ENCODE measurements at places on chromosomes 5 and 9.
A peak's percentile ranks its signal among the peaks of the same experiment; 100 is the strongest.

DNA sequence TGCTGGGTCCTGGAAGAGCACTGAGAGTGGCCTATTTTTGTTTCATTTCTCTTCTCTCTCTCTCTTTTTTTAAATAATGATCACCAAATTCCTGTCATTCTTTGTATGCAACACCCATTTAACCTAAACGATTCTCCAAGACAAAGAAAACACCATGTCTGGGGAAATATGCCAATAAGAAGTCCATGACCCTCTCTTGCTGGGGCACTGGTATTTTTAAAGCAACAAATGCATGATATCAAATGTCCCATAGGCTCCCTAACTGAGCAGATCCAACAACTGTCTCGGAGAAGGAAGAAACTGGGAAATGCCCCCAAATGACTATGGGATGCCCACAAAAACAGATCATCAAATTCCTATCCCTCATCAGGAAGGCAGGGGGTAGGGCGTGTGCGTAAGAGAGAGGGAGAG is 567.4 kb downstream of the CCDC171 start:
- peak; percentile 89 for DNase-seq

GRCh38 chr5:146368137-146368536 is 29.5 kb downstream of the POU4F3 start:
- DNase-seq = peak; percentile 1

DNA sequence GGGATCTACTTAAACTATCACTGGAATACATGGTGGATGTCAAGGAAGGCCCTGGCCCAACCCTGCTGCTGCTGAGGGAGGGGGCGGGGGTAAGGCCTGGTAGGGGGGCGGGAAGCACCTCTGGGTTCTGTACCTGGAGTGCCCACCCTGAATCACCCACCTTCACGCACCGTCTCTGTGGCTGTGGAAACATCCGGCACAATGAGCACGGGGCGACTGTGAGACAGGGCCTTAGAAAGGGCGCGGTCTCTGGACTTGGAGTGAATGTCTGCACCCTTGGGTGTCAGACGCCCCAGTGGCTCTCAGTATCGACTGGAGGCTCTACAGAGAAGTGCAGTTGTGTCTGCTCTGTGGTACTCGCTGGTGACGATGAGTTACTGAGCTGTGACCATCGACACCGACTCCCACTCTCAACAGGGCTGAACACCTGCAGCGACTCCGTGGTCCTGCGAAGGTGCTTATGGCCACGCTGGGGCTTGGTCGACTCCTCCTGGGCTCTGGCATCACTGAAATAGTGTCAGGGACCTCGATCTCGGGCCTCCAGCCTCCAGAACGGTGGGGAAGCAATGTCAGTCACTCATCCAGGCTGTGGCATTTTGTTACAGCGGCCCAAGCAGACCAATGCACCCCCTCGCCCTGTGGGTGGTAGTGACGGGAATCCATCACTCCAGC is 25.5 kb upstream of the SLC6A19 start:
- no peak for DNase-seq

DNA sequence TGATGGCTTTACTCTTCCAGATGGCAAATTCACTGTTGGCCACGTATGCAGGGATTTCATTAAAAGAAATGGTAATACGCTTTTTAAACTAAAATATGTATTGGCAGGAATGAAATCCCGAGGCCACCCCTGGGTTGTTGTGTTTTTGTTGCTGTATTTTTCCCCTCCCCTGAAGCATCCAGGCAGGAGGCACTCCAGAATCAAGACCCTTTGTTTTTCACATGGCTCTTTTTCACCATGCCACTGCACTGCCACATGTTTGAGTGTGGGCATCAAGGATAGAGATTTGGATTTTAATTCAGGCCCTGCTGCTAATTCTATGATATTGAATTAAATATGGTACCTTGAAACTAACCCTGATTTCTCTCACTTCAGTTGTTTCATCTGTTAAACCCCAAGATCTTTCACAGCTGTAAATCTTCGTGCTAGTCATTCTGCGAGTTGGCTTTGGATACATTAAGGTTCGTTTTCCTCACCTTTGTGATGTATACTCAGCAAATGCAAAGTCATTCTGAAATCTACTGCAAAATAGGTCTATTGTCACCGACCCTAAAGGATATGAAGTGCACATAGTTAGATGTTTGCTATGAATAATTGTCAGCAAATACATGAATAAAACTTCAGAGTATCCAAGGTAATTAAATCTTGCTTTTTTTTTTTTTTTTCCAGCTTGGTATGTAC is 533.4 kb downstream of the PTPRD start:
- no peak for DNase-seq

DNA sequence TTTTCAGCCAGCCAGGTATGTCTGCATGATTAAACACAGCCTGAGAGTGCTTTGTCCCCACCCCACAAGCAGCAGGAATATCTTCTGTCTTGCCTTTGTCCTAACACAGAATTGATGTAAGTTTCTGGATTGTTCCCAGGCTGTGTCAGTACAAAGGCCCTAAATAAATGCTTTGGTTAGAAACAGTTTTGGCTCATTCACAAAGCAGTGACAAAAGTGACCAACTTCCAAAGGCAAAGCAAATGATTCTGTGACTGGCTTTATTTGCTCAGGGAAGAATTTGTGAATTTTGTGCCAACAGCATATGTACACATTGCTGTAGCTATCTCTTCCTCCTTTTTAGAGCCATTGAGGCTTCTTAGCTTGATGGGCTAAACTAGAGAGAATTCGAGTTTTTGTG is 133.7 kb downstream of the PLPPR1 start:
- no peak for DNase-seq

DNA sequence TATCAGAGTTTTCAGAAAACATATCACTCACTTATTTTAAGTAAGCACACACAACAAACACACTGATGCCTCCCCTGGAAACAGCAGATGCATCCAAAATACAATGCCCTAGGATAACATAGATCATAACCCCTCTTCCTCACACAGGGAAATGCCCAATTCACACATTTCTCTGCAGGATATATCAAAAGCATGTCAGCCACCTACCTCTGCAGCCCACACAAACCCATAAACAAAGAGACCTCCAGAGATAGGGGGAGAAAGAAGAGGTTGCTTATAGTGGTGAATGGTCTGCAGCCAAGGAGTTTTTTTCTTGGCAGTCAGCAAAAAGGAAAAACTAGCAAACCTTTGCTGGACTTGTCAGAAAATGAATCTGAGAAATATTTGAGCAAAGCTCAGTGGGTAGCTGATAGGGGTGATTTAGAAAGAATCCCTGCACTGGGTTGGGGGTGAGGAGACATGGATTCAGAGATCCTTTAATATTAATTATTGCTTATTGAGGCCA is 36.1 kb downstream of the ABLIM3 start:
- DNase-seq = no peak

DNA sequence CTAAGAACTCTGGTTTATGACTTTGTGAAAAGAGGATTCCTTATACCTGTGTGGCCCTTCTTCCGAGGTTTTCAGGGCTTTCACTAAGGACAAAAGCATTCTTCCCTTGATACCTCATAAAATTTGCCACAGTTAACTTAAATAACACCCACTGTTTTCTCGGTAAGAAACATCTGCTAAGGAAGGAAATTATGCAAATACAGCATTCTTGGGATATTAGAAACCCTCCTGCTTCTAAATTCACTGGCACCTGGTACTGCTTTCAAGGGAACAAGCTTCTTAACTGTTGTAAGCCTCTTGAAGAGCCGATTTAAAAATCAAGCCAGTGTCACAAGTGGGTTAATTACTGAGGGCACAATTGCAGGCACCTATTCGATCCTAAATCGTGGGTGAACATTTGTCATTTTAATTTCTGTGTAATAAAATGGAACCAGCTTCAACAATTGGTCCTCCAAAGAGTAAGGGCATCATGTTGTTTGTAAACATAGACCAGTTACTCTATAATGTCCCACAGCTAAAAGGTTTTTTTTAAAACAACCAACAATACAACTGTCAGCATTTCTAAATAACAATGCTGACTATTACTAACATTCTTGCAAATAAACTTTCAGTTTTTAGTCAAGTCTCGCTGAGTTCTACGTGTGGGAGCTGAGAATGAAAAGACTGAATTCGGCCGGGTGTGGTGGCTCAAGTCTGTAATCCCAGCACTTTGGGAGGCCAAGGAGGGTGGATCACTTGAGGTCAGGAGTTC is 26.6 kb downstream of the AK3 start:
- DNase-seq = peak; percentile 1

- DNase-seq = no peak
Observed at GRCh38 chr9:27792971-27793689, 219.8 kb upstream of the C9orf72 start.

DNA sequence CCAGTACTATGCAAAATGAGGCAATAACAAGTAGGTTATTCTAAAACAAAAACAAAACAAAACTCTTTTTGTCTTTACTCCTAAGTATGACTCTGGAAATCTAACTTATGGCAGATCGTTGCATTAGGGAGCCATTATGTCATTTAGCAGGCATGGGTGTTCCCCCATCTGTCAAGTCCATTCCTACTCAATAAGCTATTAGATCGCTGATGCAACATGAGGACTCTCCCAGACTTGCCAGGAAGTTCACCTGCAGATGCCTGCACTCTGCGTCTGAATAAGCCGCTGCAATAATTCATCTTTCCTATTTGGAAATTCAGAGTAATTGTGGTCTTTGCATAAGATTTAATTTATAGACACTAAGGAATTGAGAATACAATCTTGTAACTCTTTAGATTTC is 585.0 kb downstream of the KIF4B start:
- no peak for DNase-seq

DNA sequence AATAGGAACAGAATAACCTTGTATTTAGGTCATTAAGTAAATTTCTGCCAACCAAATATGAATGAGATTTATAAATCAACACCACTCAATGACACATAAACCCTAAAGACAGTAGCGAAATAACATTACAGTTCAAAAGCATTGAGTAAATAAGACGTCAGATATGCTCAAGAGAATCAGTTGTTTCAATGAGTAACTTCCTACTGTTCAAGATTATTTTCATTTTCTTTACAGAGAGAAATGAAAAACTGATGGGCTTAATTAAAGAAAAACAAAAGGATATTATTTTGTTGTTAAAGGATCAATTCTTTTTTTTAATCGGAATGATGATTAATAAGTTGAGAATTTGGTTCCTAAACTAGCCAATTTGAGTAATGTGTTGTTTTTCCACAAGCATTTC is 150.1 kb downstream of the BNC2 start:
- DNase-seq = no peak

- DNase-seq = no peak
Observed at GRCh38 chr9:113380869-113381378, 4.1 kb upstream of the HDHD3 start.

GRCh38 chr9:76591256-76591950 is 132.4 kb downstream of the GCNT1 start:
- peak; percentile 72 for DNase-seq

DNA sequence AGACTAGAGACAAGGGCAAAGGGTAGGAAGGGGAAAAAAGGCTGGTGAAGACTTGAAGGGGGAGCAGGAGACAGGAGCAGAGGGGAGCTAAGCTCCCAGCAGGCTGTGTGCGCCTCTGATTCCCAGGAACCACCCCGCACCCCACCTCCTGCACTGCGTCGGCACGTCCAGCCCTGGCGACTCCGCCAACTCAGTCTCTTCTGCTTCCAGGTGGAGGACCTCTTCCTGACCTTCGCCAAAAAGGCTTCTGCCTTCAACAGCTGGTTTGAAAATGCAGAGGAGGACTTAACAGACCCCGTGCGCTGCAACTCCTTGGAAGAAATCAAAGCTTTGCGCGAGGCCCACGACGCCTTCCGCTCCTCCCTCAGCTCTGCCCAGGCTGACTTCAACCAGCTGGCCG is 30.5 kb downstream of the DYNC2I2 start:
- DNase-seq = no peak

DNA sequence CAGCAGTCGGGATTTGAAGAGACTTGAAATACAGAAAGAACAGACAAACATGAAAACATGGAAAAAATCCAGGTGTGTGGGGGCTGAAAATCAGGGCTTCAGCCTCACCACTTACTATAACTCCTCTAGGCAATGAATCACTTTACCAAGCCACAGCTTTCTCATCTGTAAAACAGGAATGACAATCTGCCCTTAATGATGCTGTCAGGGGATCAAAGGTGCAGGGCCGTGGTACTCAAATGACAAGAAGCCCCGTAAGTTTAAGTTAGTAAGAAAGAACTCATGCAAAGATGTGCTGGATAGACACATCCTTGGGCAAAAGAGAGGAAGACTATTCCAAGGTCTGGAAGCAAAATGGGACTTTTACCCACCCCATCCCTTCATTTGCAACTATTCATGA is 34.7 kb downstream of the FBXW2 start:
- DNase-seq = no peak

- no peak for DNase-seq
Observed at GRCh38 chr5:111308951-111309350, 84.8 kb downstream of the CAMK4 start.

DNA sequence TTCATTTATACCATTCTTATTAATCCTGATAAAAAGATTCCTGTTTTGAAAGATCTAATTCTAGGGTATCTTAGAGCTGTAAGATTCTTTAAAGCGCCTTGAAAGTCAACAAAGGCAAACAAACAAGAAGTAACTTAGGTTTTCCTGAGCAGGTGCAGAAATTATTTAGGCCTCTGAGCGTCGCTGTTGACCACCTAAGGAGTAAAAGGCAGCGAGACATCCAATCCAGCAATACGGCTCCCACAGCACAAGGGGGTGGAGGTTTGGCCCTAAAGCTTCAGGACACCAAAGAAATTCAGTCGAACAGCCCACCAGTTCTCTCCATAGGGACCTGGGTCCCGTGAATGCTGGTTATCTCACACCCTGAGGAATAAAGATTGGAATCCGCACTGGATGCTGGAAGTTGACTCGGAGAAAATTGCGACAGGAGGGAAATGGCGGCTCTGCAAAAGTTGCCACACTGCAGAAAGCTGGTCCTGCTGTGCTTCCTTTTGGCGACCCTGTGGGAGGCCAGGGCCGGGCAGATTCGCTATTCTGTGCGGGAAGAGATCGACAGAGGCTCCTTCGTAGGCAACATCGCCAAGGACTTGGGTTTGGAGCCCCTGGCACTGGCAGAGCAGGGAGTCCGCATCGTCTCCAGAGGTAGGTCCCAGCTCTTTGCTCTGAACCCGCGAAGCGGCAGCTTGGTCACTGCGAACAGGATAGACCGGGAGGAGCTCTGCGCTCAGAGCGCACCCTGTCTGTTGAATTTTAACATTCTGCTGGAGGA is at the start of gene PCDHGA2:
Gene PCDHGA2 (plus strand): TSS at position 223 of the 769 bp plus-strand sequence.
- peak; percentile 53 for DNase-seq

- peak; percentile 86 for DNase-seq
Observed at GRCh38 chr5:57902095-57902494, 419.5 kb upstream of the ACTBL2 start.

DNA sequence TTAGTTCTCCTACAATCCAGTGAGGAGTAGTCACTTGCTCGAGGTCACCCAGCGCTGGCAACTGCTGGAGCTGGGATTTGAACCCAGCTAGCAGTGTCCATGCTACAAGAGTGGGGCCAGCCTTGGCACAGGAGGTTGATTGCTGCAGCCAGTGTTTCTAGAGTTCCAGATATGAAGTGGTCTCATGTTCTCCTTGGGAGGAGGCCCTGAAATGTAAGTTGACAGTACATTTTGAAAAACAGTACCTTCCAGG is 802 bp downstream of the CCDC107 start:
- peak; percentile 41 for DNase-seq

- DNase-seq = peak; percentile 69
Observed at GRCh38 chr9:96875461-96876142, 21.3 kb upstream of the ZNF782 start.

All from fibroblast of upper back skin (primary cell).